Chondrocyte (in vitro differentiated cells): ENCODE measurements at places on chromosomes 6 and 20. TPM values are rescaled to one million over a fixed set of nuclear protein-coding genes. Genes with fewer than 3 reads are reported as not detected.

Gene GABRR1
- not detected in 3 replicates for total RNA-seq

- H3K36me3 ChIP-seq, result no peaks in the 10 kb centered on the region
- H3K4me1 ChIP-seq, result peaks cover 3% of the 10 kb centered on the region
These were observed 29.1 kb upstream of the SLC2A12 start for GRCh38 chr6:134081506-134081905.

Gene DDO
- total RNA-seq, result not detected in 3 replicates

GRCh38 chr20:47031004-47031403 is 136.4 kb downstream of the EYA2 start:
- H3K27me3 ChIP-seq, result peaks cover 32% of the 10 kb centered on the region
- peaks cover 2% of the 10 kb centered on the region for H3K36me3 ChIP-seq
- no peak for DNase-seq
- no peak overlapping the region for H3K4me3 ChIP-seq
- peaks cover 8% of the 10 kb centered on the region for H3K4me1 ChIP-seq
